ENCODE measurements at places on chromosomes 7 and 10.

DNA sequence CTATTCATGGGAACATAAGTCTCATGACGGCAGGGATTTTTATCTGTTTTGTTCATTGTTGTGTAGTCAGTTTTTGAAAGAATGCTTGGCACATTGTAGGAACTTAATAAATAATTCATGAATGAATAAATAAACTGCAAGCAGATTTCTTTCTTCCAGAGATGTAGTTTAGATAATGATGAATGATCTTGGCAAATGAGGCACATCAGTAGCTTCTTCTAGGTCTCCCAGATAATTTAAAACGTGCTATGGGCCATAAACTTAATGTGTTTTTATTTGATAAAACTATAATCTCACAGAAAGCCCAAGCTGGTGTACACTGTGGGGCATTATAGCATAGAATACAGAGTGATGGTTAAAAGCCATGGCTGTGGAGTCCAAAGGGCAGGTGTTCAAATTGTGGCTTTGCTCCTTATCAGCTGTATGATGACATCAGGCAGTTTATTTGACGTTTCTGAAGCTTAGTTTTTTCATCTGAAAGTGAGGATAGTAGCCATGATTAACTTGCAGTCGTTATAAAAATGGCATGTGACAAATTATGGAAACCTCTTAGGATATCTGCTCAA is 3.5 kb downstream of the MGAM start:
- DNase-seq = no peak

DNA sequence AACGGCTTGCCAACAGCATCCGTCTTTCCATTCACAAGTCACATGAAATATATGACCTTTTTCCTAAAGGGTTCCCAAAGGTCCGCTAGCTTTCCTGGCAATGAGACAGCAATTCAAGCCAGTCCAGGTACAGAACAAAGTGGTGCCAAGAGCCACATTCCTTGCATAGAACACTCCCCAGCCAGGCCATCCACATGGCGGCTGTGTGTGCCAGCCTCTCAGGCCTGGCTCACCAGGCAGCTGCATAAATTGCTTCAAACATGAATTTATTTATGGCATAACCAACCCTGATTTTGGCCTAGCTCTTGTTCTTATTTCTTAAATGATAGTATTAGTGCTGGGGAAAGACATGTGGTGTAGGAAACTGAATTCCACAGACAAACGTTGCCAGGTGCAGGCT is 63.7 kb upstream of the CREB5 start:
- DNase-seq = no peak

- DNase-seq = peak; percentile 50
Observed at GRCh38 chr7:106176414-106177299, 64.5 kb upstream of the SYPL1 start.

DNA sequence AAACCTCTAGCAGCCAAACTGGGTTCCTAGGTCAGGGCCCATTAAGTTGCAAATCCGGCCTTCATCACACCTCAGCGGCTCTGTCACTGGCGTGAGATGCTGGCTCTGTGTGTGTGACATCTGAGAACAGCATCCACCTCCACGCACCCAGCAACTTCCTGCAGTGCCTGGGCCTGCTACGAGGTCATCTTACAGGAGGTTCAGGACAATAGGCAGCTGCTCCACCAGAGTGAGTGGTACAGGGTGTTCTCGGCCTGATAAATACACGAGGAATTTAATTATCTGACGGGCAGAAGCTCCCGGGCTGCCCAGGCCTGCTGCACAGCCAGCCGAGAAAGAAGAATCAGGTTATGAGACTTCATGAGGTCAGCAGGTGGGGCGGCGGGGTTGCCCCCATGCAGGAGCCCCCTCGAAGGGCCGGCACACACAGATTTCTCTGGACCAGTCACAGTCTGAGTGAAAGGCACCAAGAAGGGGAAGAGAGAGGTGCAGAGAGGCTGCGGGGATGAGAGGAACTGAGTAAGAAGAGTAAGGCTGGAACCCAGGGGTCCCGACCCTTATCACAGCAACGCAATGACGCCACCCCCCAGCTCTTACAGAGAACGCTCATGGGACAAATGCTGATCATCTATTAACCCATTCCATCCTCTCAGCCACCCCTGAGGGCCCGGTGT is 49.3 kb downstream of the CALML3 start:
- DNase-seq = no peak

GRCh38 chr7:77309714-77310220 is 106.4 kb downstream of the GSAP start:
- DNase-seq = no peak

GRCh38 chr7:66919304-66919703 is 1.7 kb upstream of the TMEM248 start:
- DNase-seq = no peak

- DNase-seq = no peak
Observed at GRCh38 chr10:88390041-88390440, 193.1 kb downstream of the RNLS start.

DNA sequence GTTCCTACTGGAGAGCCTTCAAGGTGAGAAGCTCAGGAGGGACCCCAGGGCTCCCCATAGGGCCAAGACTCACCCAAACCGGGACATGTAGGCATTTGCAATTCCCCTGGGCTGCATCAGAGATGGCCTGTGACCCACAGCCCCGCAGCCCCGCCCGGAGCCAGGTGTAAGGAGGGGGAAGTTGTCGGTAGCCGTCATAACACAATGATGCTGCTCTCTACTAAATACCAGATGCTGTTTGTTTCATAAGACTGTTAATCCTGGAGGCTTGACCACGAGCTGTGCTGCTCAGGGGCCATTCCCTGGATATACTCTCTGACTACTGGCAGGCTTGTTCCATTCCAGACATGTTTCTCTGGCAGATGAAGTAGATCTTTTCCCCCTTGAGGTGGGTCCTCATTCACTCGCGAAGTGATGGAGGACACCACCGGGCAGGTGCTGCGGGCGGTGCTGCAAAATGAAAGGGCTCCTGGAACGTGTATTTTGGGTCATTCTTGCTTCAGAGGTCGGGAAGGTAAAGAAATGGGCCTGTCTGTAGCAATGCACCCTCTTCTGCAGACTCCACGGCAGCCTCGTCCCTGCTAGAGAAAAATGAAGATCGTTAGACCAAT is 61.1 kb downstream of the MKI67 start:
- peak; percentile 23 for DNase-seq

DNA sequence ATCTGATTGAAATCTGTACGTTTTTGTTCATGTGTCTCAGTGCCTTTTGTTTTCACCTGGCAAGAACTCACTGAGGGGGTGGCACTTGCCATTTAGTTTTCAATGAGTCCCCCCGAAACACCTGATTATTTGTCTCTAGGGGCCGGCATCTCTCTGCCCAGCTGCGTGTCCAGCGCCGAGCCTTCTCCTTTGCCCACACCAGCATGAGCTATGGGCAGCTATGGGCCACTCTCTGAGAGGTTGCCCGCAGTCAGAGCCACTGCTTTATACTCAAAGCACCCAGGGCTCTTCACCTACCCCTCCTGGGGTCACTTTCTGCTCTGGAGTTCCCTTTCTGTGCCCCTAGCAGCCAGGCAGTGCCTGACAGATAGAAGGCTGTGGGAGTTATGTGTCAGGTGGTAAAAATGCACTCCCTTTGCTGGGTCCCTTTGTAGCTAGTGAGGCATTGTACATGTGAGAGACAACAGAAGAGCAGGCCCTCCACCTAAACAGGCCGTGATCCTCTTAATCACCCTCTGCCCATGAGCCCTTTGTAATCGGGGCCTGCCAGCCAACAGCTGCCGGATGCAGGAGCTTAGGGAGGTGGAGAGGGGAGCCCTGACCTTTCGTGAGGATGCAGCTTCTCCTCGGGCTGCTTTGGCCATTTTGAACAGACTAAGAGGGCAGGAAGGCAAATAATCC is 133.1 kb upstream of the NPS start:
- no peak for DNase-seq

DNA sequence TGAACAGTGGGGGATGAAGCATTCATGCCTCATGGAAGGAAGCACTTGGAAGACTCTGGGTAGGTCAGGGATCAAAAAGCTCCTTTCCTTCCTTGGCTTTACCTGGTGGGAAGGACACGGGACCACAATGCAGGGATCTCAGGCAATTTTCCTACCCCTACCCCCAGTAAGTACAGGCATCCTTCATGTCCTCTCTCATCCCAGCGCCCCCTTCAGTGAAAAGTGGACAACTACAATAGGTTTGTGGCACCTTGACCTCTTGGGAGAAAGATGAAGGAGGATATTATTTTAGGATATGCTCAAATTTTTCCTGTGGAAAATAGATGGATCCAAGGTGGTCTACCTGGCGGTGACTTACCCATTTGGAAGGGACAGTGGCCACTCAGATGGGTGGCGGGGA is 16.5 kb downstream of the AFAP1L2 start:
- DNase-seq = no peak

Data from GM19239 (cell line).